ENCODE measurements at places on chromosomes 7 and 10. TPM values are rescaled to one million over a fixed set of nuclear protein-coding genes. Genes with fewer than 3 reads are reported as not detected.

The ZWINT gene
- 92.9 TPM for total RNA-seq

The C10orf62 gene
- not detected for total RNA-seq

The FZD8 gene
- total RNA-seq, result 0.18 TPM

The WIPF3 gene
- total RNA-seq, result not detected

The TRIL gene
- total RNA-seq, result not detected

The GPR158 gene
- not detected for total RNA-seq

The OR6B1 gene
- total RNA-seq, result not detected

The VAX1 gene
- not detected for total RNA-seq

The CXCL12 gene
- total RNA-seq, result not detected

The CEP55 gene
- 52.9 TPM for total RNA-seq

The CABCOCO1 gene
- 0.58 TPM for total RNA-seq

The EVX1 gene
- total RNA-seq, result not detected

The TWNK gene
- total RNA-seq, result 20.9 TPM

The TFR2 gene
- 1.7 TPM for total RNA-seq

The TSPAN12 gene
- not detected for total RNA-seq

The PTF1A gene
- total RNA-seq, result not detected

The PLAC9 gene
- total RNA-seq, result not detected

The LRIT1 gene
- not detected for total RNA-seq

The ADAM8 gene
- 0.68 TPM for total RNA-seq

The SYT15B gene
- not detected for total RNA-seq

The SHH gene
- not detected for total RNA-seq

The FGFBP3 gene
- 252 TPM for total RNA-seq

The COL13A1 gene
- total RNA-seq, result 0.17 TPM

The GPR26 gene
- not detected for total RNA-seq

The GBX1 gene
- 0.37 TPM for total RNA-seq
